ENCODE measurements at places on chromosomes 5 and 9. TPM values are rescaled to one million over a fixed set of nuclear protein-coding genes. Genes with fewer than 3 reads are reported as not detected.
A peak's percentile ranks its signal among the peaks of the same experiment; 100 is the strongest.

Gene CCDC183
- polyA plus RNA-seq = 3.1 TPM

DNA sequence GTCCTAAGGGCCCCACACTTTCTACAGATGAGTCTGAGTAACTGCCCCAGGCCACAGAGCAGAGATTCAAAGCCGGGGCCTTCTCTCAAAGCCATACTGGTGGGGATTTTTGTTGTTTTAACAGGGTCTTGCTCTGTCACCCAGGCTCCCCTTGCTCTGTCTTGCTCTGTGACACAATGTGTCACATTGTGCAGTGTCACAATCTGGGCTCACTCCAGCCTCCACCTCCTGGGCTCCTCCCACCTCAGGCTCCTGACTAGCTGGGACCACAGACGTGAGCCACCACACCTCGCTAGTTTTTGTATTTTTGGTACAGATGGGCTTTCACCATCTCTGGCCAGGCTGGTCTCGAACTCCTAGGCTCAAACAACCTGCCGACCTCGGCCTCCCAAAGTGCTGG lies 8.6 kb downstream of the AGPAT2 start:
- H3K27me3 ChIP-seq = no peaks in the 10 kb centered on the region
- no peak overlapping the region for H3K4me3 ChIP-seq
- no peak for DNase-seq
- H3K27ac ChIP-seq = no peak overlapping the region
- no peaks in the 10 kb centered on the region for H3K36me3 ChIP-seq
- H3K4me1 ChIP-seq = no peaks in the 10 kb centered on the region

Gene KCNMB1
- 2.1 TPM for polyA plus RNA-seq

GRCh38 chr5:119338326-119338946 lies 17.4 kb upstream of the TNFAIP8 start:
- H3K27ac ChIP-seq = no peak overlapping the region
- no peak for DNase-seq
- H3K36me3 ChIP-seq = no peaks in the 10 kb centered on the region
- H3K4me1 ChIP-seq = no peaks in the 10 kb centered on the region
- no peak overlapping the region for H3K4me3 ChIP-seq
- H3K27me3 ChIP-seq = no peaks in the 10 kb centered on the region

DNA sequence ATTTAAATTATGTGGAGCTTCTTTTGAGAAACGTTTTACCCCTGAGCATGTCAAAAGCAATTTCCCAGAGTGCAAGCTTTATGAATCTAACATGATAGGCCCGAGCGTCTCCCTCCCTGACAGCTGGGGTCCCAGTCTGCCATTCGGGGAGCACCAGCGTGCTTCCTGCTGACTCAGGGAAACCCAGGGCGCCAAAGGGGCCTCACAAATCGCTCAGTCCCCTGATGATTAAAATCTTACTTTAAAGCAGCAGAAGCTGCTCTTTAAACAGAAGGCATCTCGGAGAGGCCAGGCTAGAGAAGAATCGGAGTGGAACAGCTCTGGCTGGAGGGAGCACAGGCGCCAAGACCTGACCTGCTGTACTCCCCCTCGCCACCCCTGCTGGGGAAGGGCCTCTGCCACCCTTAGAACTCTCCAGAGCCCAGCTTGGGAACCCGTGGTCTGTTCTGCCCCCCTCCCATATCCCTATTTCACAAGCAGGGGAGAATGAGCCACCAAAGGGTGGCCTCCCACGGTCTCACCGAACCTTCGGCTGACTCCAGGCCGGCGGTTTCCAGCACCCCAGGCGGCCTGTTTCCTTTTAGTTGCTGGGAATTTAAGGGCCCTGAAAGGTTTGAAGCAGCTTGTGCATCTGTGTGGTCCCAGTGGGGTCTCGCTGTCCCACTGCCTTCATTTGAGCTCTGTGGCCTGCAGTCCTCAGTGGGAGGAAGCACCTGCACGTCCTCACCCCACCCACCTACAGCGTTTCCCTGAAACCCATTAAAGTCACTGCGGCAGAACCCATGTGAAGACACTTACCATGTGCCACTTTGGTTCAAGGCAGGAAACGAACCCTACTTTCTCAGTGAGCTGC lies 147.6 kb downstream of the COL23A1 start:
- no peaks in the 10 kb centered on the region for H3K36me3 ChIP-seq
- H3K27ac ChIP-seq = no peak overlapping the region
- no peaks in the 10 kb centered on the region for H3K27me3 ChIP-seq

Gene C5orf52
- not detected for polyA plus RNA-seq

GRCh38 chr5:152151940-152152339 lies 227.3 kb upstream of the GLRA1 start:
- DNase-seq = no peak
- no peak overlapping the region for H3K4me3 ChIP-seq
- no peaks in the 10 kb centered on the region for H3K4me1 ChIP-seq
- H3K27me3 ChIP-seq = no peaks in the 10 kb centered on the region

DNA sequence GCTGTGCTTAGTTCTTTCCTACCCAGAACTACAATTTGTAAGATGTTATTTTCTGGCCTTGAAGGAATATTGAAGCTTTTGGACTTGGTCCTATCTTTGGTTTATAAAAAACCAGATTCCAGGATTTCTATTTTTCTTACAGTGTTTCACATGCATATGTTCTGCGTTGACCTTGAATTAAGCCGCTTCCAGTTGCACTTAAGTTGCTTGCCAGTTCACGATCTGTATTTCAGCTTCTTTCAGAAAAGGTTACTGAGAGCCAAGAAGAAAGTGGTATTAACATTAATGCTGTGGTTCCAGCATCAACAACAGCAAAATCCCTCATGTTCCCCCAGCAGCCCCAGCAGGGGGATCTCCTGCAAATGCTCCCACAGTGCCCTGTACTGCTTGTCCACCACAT lies 156.4 kb upstream of the ADAMTS16 start:
- H3K27me3 ChIP-seq = no peaks in the 10 kb centered on the region
- H3K4me3 ChIP-seq = no peak overlapping the region
- peak overlapping the region; percentile 13 for H3K27ac ChIP-seq
- no peaks in the 10 kb centered on the region for H3K4me1 ChIP-seq

- H3K27me3 ChIP-seq = no peaks in the 10 kb centered on the region
- no peak overlapping the region for H3K27ac ChIP-seq
- H3K4me1 ChIP-seq = no peaks in the 10 kb centered on the region
- no peaks in the 10 kb centered on the region for H3K36me3 ChIP-seq
Measured at GRCh38 chr9:18421391-18421790, 52.6 kb upstream of the ADAMTSL1 start.

- DNase-seq = no peak
- H3K27ac ChIP-seq = no peak overlapping the region
- H3K4me1 ChIP-seq = peaks cover 3% of the 10 kb centered on the region
- no peaks in the 10 kb centered on the region for H3K36me3 ChIP-seq
Measured at GRCh38 chr5:72379936-72380335, 59.8 kb downstream of the PTCD2 start.

Gene F2RL1
- polyA plus RNA-seq = 24.5 TPM

- no peaks in the 10 kb centered on the region for H3K36me3 ChIP-seq
- no peaks in the 10 kb centered on the region for H3K27me3 ChIP-seq
- DNase-seq = no peak
- H3K27ac ChIP-seq = no peak overlapping the region
- H3K4me3 ChIP-seq = no peak overlapping the region
Measured at GRCh38 chr5:88954511-88954910, 71.5 kb upstream of the MEF2C start.

GRCh38 chr9:69071059-69071458 lies 35.5 kb downstream of the FXN start:
- no peaks in the 10 kb centered on the region for H3K4me1 ChIP-seq
- DNase-seq = no peak
- peaks cover 15% of the 10 kb centered on the region for H3K36me3 ChIP-seq
- H3K27ac ChIP-seq = no peak overlapping the region
- H3K27me3 ChIP-seq = no peaks in the 10 kb centered on the region

GRCh38 chr5:109186759-109187158 lies 223.0 kb downstream of the PJA2 start:
- DNase-seq = no peak
- no peaks in the 10 kb centered on the region for H3K27me3 ChIP-seq
- H3K4me3 ChIP-seq = no peak overlapping the region
- no peaks in the 10 kb centered on the region for H3K4me1 ChIP-seq
- H3K27ac ChIP-seq = no peak overlapping the region
- H3K36me3 ChIP-seq = peaks cover 2% of the 10 kb centered on the region

DNA sequence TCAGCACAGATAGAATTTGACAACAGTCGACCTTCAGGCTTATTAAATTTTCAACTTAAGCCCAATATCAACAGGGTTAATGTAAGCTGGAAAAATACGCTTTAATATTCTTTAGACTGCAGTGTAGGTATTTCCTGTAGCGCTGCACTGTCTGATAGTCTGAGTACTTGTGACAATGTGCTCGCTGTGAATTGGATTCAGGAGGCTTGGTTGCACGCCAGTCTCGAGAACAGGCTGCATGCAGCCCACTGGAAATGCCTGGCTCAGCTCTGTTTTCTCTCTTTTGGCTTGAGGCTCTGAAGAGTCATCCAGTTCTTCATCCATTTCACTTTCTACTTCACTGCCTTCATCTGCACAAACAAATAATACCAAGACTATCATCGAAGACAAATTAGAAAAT lies 300.9 kb downstream of the RFX3 start:
- no peaks in the 10 kb centered on the region for H3K36me3 ChIP-seq
- no peak overlapping the region for H3K4me3 ChIP-seq
- no peak for DNase-seq
- no peaks in the 10 kb centered on the region for H3K4me1 ChIP-seq
- no peak overlapping the region for H3K27ac ChIP-seq

DNA sequence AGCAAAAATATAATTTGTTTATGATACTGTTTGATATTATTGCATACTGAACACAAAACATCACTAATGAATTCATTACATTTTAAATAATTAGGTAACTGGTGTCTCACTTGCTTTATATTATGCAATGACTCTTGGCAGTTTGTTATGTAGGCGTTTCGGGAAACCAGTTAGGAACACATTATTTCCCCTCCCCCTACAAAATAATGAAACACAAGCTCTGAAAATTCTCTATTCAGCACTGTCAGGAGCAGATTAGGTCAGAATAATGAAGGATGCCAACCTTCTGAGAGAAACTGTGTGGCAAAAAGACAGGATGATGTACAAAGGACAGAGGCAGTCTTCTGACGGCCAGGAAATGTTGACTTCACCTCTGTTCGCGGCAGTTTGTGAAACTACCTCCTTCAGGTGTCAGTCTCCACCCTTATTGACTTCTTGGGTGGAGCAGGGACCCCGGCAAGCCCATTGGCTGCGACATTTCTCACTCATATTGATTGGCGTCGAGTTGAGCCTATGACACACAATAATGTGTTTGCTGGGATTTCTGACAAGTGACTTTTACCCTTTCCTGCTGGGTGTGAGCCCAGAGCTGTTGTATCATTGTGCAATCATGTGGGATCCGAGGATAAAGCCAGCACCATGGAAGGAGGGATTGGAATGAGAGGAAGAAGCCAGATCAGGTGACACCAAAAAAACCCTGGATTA lies 33.9 kb downstream of the SH3PXD2B start:
- no peak for DNase-seq
- H3K4me1 ChIP-seq = no peaks in the 10 kb centered on the region
- no peak overlapping the region for H3K4me3 ChIP-seq

Gene ABL1
- polyA plus RNA-seq = 15.0 TPM

Gene AQP3
- polyA plus RNA-seq = 401 TPM

- DNase-seq = peak; percentile 21
- H3K36me3 ChIP-seq = no peaks in the 10 kb centered on the region
- H3K4me3 ChIP-seq = no peak overlapping the region
- H3K27me3 ChIP-seq = no peaks in the 10 kb centered on the region
- H3K27ac ChIP-seq = no peak overlapping the region
Measured at GRCh38 chr5:60184606-60185005, 291.1 kb upstream of the PDE4D start.

DNA sequence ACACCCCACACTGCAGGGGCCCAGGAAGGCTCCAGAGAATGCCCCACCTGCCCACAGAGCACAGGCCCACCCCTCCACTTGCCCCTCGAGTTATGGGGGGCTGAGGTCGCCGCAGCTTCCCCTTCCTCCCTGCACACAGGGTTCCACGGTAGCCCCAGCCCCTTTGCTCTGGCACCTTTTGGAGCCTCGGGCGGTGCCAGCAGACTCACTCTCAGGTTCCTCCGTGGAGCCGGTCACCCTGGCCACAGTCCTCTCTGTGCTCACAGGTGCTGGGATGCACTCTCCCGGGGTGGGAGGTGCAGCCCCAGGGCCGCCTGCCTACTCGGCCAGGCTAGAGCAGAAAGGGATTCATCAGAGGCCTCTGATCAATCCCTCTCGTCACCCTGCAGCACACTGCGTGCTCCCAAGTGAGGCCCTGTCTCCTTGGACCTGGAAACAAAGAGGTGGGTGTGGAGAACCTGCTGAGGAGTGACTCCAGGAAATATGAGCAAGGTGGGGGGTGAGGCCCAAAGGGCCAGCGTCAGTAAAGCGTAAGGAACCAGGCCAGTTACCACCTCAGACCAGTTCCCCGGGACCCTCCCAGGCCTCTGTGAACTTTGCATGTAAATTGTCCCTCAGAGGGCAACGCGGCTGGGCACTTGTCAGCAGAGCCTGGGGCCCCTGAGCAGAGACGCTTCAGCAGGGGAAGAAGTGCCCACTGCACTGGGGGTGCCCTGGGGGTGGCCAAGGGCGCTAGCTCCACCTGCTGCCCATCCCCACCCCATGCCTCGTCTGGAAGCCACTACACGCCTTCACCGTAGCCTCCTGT lies 167.8 kb downstream of the OLFM1 start:
- H3K27ac ChIP-seq = no peak overlapping the region
- H3K27me3 ChIP-seq = peaks cover 2% of the 10 kb centered on the region
- no peak overlapping the region for H3K4me3 ChIP-seq

- H3K36me3 ChIP-seq = peaks cover 20% of the 10 kb centered on the region
- peaks cover 22% of the 10 kb centered on the region for H3K4me1 ChIP-seq
Measured at GRCh38 chr9:133334161-133334560, 1.8 kb downstream of the SURF6 start.

DNA sequence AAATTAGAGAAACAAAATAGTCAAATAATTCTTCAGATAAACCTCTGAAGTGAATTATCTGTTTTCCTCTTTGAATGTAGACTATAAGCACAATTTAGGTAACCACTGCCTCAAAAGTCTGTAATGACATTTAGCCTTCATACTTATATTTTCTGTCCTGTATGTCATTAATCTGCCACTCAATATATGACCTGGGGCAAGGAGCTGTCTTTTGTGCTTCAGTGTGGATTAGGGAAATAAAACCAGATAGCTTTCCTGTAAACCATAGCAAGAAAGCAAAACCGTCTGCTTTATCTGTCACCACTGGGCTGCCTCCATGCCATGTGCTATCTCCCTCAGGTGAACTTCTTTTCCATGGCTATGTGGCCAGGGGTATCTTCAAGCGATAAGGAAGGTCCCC lies 606.6 kb upstream of the C9orf72 start:
- no peaks in the 10 kb centered on the region for H3K4me1 ChIP-seq
- no peak for DNase-seq
- no peaks in the 10 kb centered on the region for H3K36me3 ChIP-seq
- H3K27ac ChIP-seq = no peak overlapping the region
- no peaks in the 10 kb centered on the region for H3K27me3 ChIP-seq

All from kidney (tissue), 22 donors.